H9 (cell line): ENCODE measurements at places on chromosomes 3 and 15. TPM values are rescaled to one million over a fixed set of nuclear protein-coding genes. Genes with fewer than 3 reads are reported as not detected.

GRCh38 chr3:11290743-11291680 is 18.8 kb downstream of the ATG7 start:
- no peak overlapping the region for H3K27ac ChIP-seq
- no peak for DNase-seq
- H3K4me3 ChIP-seq = no peak overlapping the region
- no peaks in the 10 kb centered on the region for H3K27me3 ChIP-seq
- no peaks in the 10 kb centered on the region for H3K4me1 ChIP-seq
- H3K36me3 ChIP-seq = no peaks in the 10 kb centered on the region

DNA sequence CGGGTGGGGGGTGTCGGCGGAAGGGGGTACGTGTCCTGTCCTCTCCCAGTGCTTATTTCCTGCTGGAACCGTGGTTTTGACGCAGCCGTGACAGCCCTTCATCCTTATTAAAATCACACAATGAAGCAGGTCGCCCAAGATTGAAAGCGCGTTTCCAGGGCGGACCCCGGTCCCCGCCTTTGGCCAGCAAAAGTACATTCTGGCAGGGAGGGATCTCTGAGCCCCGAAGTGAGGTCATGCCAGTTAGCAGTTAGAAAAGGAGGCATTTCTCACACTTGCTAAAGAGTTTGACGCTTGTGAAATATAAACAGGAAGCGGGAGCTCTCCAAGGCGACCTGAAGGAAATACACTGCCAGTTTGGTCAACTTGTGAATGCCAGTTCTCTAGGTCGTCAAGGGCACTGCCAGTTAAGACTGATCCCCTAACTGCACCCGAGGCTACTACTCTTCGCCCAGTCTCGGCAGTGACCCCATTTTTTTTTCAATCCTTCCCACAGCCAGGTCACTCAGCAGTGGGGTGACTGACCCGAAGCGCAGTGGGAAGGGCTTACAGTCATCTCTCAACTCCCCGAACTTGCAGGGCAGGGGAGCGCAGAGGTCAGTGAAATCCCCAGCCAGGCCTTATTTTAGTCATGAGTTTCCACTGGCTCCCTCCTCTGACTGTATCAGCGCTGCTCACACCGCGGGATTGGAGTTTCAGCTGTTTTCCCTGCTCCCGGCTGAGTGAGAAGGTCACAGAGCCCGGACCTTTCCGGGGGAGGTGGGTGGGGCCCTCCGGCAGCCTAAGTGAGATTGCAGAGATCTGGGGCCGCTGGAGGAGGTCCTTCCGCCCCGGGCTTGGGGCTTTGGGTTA is 2.0 kb upstream of the BHLHE40 start:
- 0 out of 2 replicates have a peak, but pooled peaks cover 4% of the 10 kb centered on the region for H3K36me3 ChIP-seq
- no peak overlapping the region for H3K27ac ChIP-seq
- peak overlapping the region; percentile 93 for H3K4me3 ChIP-seq
- no peaks in the 10 kb centered on the region; the same call in 1 of the 2 replicates for H3K27me3 ChIP-seq

GRCh38 chr3:35965908-35966307 is 326.6 kb downstream of the ARPP21 start:
- no peak overlapping the region for H3K4me3 ChIP-seq
- H3K27me3 ChIP-seq = no peaks in the 10 kb centered on the region
- no peaks in the 10 kb centered on the region for H3K4me1 ChIP-seq
- H3K27ac ChIP-seq = no peak overlapping the region
- H3K36me3 ChIP-seq = no peaks in the 10 kb centered on the region

- no peak for DNase-seq
- no peaks in the 10 kb centered on the region for H3K27me3 ChIP-seq
- H3K27ac ChIP-seq = no peak overlapping the region
- H3K4me3 ChIP-seq = no peak overlapping the region
- no peaks in the 10 kb centered on the region for H3K4me1 ChIP-seq
- H3K36me3 ChIP-seq = peaks cover 26% of the 10 kb centered on the region
These were observed 106.9 kb downstream of the LRRN1 start for GRCh38 chr3:3906171-3906570.

DNA sequence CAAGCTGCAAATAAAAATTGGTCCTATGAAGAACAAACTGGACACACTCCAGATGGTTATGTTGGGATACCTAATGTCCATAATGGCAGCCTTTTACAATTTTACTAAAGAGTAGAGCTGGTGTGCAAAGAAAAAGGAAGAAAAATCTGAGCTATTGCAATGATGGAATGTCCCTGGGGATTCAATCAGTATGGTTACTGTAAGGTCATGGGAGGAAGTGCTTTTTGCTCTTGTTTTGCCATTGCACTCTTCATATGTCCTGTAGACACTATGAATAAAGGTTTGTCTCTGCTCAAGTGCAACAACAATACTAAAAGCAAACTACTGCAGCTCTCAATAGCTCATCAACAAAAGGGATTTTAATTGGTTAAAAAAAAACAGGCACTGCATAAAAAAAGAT is 5.4 kb downstream of the PFN2 start:
- H3K27me3 ChIP-seq = no peaks in the 10 kb centered on the region
- no peak overlapping the region for H3K4me3 ChIP-seq
- H3K27ac ChIP-seq = no peak overlapping the region

- DNase-seq = no peak
- H3K4me3 ChIP-seq = no peak overlapping the region
- H3K36me3 ChIP-seq = no peaks in the 10 kb centered on the region
- H3K4me1 ChIP-seq = no peaks in the 10 kb centered on the region
- no peaks in the 10 kb centered on the region for H3K27me3 ChIP-seq
These were observed 1272.5 kb downstream of the ROBO1 start for GRCh38 chr3:78495301-78495700.

DNA sequence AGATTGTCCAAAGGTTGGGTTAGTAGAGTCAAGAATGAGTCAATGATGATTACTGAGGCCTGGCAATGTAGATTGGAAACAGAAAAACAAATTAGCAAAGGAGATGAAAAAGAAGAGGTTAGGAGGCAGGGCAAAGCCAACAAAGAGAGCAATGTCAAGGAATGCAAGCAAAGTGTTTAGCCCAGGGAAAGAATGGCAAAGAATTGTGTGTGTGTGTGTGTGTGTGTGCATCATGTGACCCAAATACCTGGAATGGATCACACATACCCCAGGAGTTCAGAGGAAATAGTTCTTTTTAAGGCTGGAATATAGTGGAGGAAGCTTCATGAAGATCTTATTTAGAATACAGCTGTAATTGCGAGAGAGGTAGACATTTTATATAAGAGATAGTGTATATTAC is 831.7 kb upstream of the ARPP21 start:
- no peak for DNase-seq
- no peaks in the 10 kb centered on the region for H3K36me3 ChIP-seq
- peaks cover 7% of the 10 kb centered on the region; the same call in 1 of the 2 replicates for H3K4me1 ChIP-seq
- no peak overlapping the region for H3K4me3 ChIP-seq
- H3K27ac ChIP-seq = no peak overlapping the region

GRCh38 chr15:98785807-98786621 is 137.7 kb downstream of the IGF1R start:
- H3K36me3 ChIP-seq = no peaks in the 10 kb centered on the region; the same call in 1 of the 2 replicates
- no peak for DNase-seq
- no peaks in the 10 kb centered on the region for H3K27me3 ChIP-seq
- peaks cover 15% of the 10 kb centered on the region for H3K4me1 ChIP-seq

DNA sequence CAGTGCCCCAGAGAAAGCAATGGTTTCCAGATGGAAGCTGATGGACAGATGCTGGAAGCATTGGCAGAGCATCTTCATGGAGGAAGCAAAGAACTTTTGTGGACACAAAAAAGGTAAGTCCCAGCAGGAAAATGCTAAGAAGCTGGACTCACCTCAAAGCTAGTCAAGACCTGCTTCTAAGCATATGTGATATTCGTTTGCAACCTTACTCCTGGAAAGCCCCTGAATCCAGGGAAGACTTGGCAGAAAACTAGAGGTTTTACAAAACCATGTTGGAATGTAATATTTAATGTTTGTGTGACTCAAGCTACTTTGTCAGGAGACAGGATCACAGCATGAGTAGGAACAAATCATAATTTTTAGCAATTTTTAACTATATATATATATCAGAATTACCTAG is 288.2 kb downstream of the BCHE start:
- H3K4me1 ChIP-seq = no peaks in the 10 kb centered on the region
- H3K27me3 ChIP-seq = no peaks in the 10 kb centered on the region
- no peak overlapping the region for H3K4me3 ChIP-seq
- no peak for DNase-seq

GRCh38 chr15:26391567-26392194 is 381.2 kb downstream of the GABRB3 start:
- no peaks in the 10 kb centered on the region for H3K36me3 ChIP-seq

DNA sequence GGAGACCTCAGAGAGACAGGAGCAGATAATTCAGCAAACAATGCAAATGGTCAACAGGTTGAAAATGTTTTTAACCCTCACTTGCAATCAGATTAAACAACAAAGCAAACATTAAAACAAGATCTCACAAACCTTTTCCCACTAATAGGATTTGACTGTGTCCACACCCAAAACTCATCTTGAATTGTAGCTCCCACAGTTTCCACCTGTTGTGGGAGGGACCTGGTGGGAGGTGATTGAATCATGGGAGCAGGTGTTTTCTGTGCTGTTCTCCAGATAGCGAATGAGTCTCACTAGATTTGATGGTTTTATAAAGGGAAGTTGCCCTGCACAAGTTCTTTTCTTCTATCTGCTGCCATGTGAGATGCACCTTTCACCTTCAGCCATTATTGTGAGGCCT is 1.3 kb upstream of the LYSMD4 start:
- peaks cover under 1% of the 10 kb centered on the region; the same call in 1 of the 2 replicates for H3K36me3 ChIP-seq
- DNase-seq = no peak
- H3K27ac ChIP-seq = no peak overlapping the region
- H3K27me3 ChIP-seq = no peaks in the 10 kb centered on the region
- H3K4me3 ChIP-seq = 0 out of 3 replicates have a peak overlapping the region, but pooled peaks have one; percentile 38

DNA sequence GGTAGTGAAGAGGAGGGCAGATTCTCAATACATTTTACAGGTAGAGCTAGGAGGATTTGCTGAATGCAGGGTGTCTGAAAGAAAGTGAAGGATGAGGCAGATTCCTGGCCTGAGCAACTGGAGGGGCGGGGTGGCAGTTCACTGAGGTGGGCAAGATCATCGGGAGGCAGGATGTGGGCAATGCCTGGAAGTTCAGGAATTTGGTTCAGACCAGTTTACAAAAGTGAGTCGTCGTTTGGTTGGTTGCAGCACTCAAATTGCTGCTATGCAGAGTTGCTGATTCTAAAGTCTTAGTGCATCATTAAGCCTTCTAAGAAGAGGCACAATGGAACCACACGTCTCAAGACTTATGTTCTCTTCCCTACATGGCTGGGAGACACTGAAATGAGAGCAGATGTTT is 134.0 kb downstream of the MFSD1 start:
- no peak for DNase-seq
- H3K27ac ChIP-seq = no peak overlapping the region
- H3K4me1 ChIP-seq = no peaks in the 10 kb centered on the region; the same call in 1 of the 2 replicates
- H3K4me3 ChIP-seq = no peak overlapping the region
- no peaks in the 10 kb centered on the region for H3K27me3 ChIP-seq

DNA sequence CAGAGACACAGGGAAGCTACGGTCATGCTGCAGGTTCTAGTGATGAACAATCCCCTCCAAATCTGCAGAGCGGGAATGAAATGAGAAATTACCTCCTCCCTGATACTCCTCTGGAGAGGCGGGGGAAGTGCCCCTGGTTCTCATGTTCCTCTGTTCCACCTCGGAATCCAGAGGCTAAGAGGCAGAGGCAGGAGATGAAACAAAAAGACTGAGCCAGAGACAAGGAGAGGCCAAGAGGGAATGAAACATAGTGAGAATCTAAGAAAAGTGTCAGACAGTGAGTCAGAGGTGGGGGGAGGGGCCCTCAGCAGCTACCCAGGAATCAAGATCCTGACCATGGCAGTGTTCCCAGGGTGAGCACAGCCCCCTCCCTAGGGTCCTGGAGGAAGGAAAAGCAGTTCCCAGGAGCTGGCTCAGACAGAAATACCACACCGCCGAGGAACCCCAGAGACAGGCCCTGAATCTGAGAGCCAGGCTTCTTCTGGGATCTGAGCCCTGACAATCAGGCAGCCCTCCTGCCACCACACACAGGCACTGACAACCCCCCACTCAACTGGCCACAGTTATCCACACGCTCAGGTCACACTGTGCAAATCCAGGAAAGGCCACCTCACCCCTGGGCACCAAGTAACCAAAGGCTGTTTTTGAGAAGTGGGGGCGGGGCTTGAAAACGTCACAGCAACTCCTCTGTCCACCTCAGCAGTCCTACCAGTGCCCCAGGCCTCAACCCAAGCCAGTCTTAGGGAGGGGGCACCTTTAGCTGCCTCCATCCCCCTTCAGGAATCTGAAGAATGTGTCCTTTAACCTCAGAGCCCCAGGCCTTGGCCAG is 2.4 kb downstream of the CSRNP1 start:
- peaks cover under 1% of the 10 kb centered on the region; the same call in 2 of the 3 replicates for H3K36me3 ChIP-seq
- H3K27ac ChIP-seq = peak overlapping the region; percentile 19
- peak; percentile 72 for DNase-seq
- peak overlapping the region; percentile 65 for H3K4me3 ChIP-seq
- peaks cover 22% of the 10 kb centered on the region; the same call in 1 of the 2 replicates for H3K4me1 ChIP-seq
- no peaks in the 10 kb centered on the region for H3K27me3 ChIP-seq

- no peak overlapping the region for H3K27ac ChIP-seq
- no peaks in the 10 kb centered on the region for H3K4me1 ChIP-seq
- H3K36me3 ChIP-seq = peaks cover 2% of the 10 kb centered on the region
- no peaks in the 10 kb centered on the region for H3K27me3 ChIP-seq
- no peak for DNase-seq
These were observed 19.9 kb upstream of the XRN1 start for GRCh38 chr3:142467768-142468167.

- peak overlapping the region; percentile 64 for H3K4me3 ChIP-seq
- peak; percentile 71 for DNase-seq
- no peaks in the 10 kb centered on the region for H3K36me3 ChIP-seq
- peaks cover 3% of the 10 kb centered on the region; the same call in 1 of the 2 replicates for H3K4me1 ChIP-seq
- H3K27ac ChIP-seq = no peak overlapping the region
- peaks cover 82% of the 10 kb centered on the region for H3K27me3 ChIP-seq
These were observed 443 bp upstream of the NR2F2 start for GRCh38 chr15:96330064-96330449.

DNA sequence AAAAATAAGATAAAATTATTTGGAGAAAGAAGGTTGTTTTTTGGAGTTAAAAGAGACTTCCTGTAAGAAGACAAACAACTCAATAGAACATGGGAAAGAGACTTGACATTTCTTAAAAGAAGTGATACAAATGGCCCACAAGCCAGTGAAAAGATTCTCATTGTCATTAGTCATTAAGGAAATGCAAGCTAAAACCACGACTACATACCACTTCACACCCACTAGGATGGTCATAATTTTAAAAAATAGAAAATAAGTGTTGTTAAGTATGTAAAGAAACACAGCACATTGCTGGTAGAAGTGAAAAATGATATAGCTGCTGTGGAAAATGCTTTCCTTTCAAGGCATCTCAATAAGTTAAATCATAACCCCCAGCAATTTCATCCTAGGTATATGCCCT is 44.4 kb upstream of the GK5 start:
- no peaks in the 10 kb centered on the region for H3K36me3 ChIP-seq
- no peak for DNase-seq
- no peak overlapping the region for H3K27ac ChIP-seq
- no peak overlapping the region for H3K4me3 ChIP-seq
- H3K4me1 ChIP-seq = no peaks in the 10 kb centered on the region

ADAM10 gene
- total RNA-seq = 150 and 159 TPM in 2 replicates

PARP9 gene
- total RNA-seq = 3.4 and 3.9 TPM in 2 replicates

PDZRN3 gene
- 5.5 and 5.9 TPM in 2 replicates for total RNA-seq

SHISA5 gene
- total RNA-seq = 171 and 174 TPM in 2 replicates

STRA6 gene
- 11.2 and 12.8 TPM in 2 replicates for total RNA-seq

AMOTL2 gene
- 30.9 and 35.3 TPM in 2 replicates for total RNA-seq
